Urinary bladder (tissue), 4 donors: ENCODE measurements at places on chromosomes 2 and 18. TPM values are rescaled to one million over a fixed set of nuclear protein-coding genes. Genes with fewer than 3 reads are reported as not detected.

The LBX2 gene
- 0.95 TPM for total RNA-seq

The ANKRD53 gene
- 1.8 TPM for total RNA-seq

The DCAF17 gene
- 48.0 TPM for total RNA-seq

The TRIM43B gene
- total RNA-seq: not detected

The TBR1 gene
- total RNA-seq: 0.11 TPM

The C2orf74 gene
- 7.2 TPM for total RNA-seq

DNA sequence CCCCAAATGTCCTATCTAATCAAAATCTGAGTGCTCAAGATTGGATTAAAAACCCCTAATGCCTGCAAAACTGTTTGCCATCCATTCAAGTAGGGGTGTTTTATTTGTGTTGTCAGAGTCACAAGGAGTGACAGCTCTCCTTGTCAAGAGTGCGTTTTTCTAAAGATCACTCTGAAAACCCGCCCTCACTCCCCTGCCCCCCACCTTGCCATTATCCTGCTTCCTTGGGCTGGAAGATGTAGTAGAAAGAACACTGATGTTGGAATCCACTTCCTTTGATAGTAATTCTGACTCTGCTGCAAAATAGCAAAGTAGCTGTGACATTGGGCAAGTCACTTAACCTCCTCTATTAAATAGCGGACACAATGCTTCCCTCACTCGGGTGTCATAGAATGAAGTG, 155.6 kb downstream of the TSN start:
- no peak for DNase-seq

- DNase-seq: no peak
These were observed 66.2 kb downstream of the MAP4K4 start for GRCh38 chr2:101763496-101764333.

DNA sequence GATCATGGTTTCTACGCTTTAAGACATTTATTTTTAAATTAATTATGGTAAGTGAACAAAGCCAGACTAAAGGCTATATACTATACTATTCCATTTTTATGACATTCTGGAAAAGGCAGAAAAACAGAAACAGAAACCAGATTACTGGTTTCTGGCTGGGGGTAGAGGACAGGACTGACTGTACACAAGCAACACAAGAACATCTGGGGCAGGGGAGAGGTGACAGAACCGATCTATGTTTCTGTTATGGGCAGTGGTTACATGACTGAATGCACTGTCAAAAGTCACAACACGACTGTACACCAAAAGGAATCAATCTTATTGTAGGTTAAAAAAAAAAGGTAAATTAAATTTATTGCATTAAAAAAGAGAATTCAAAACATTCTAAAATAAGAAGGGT, 64.7 kb downstream of the PTPN2 start:
- no peak for DNase-seq

DNA sequence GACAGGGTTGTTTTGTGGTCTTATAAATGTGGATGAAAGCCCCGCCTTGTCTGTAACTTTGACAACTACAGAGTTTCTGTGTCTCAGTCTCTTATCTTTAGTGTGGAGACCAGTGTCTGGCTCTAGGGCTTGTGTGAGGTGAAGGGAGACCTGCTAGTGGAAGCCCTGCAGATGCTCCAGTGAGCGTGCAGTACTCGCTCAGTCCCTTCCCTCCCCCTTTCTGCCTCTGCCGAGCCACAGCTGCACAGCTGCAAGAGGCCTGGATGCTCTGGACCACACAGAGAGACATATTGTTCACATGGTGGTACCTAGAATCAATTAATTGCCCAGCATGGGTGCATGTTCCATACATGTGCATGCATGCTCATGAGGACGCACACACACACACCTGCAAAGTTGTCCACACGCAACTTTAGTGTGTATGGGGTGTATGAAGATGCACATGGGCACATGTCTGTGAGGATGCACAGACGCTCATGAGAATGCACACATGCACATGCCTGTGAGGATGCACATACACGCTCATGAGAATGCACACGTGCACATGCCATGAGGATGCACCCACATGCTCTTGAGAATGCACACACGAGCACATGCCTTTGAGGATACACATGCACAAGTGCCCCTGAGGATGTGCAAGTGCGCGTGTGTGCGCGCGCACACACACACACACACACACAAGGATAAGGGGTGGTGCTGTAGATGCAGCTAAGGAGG, 282.1 kb upstream of the HS6ST1 start:
- DNase-seq: peak; percentile 50

GRCh38 chr2:132725148-132725547, 55.1 kb upstream of the LYPD1 start:
- DNase-seq: peak; percentile 23

DNA sequence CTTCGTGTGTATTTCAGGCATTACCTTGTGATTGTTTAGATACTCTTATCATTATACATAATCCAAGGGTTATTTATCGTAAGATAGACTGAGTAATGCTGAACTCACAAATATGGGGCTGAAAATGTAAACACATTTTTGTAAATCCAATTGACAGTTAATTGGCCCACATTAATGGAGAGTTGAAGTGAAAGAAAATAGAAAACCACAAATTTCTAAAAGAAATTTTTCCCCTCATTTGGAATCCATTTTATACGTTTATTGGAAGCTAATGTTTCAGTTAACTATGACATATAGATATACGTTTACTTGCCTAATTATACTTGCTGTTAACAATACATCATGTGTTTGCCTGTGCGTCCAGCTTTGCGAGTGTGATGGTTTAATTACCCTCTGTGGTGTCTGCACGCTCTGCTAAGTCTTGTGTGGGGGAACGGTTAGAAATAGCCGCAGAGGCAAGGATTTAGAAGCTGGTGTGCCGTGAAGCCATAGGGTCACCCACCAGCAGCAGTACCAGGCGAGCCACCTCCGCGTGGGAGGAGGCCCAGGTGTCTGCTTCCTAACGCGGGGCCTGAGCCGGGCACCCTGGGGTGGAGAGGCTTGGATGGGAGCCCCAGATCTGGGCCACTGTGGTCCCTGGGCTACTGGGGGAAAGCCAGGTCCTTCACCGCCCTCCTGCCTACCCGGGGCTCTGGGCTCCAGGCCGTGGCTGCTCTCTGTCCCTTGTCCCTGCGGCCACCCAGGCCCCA, 38.0 kb downstream of the TSHZ1 start:
- DNase-seq: no peak

GRCh38 chr2:28049899-28050298, 159.4 kb downstream of the BABAM2 start:
- DNase-seq: no peak

GRCh38 chr2:241560883-241561474, 2.4 kb downstream of the BOK start:
- no peak for DNase-seq

- no peak for DNase-seq
These were observed 11.7 kb upstream of the NCL start for GRCh38 chr2:231475965-231476364.

- no peak for DNase-seq
These were observed 439.3 kb downstream of the CBLN2 start for GRCh38 chr18:72104851-72105250.

GRCh38 chr2:126571403-126571802, 84.6 kb upstream of the GYPC start:
- no peak for DNase-seq

GRCh38 chr2:24616616-24617015, 125.6 kb downstream of the NCOA1 start:
- DNase-seq: no peak

DNA sequence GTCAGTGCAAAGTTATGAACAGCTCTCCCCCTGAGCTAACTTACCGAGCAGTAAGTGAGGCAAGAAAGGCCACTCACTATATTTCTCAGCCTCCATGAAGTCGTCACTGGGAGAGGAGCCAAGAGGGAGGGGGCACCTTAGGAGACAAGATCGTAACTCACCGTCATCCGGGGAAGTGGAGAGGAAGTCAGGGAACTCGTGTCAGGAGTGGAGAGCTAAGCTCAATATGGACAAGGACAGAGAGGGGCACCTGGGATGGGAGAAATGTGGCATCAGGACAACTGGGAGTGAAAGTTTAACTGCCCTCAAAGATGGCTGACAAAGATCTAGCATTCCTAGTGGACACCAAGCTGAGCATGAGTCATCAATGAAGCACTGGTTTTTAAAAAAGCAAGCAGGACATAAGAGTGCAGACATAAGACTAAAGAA, 37.1 kb downstream of the BCL11A start:
- DNase-seq: no peak

- no peak for DNase-seq
These were observed 87.4 kb upstream of the GLS start for GRCh38 chr2:190792956-190793888.

DNA sequence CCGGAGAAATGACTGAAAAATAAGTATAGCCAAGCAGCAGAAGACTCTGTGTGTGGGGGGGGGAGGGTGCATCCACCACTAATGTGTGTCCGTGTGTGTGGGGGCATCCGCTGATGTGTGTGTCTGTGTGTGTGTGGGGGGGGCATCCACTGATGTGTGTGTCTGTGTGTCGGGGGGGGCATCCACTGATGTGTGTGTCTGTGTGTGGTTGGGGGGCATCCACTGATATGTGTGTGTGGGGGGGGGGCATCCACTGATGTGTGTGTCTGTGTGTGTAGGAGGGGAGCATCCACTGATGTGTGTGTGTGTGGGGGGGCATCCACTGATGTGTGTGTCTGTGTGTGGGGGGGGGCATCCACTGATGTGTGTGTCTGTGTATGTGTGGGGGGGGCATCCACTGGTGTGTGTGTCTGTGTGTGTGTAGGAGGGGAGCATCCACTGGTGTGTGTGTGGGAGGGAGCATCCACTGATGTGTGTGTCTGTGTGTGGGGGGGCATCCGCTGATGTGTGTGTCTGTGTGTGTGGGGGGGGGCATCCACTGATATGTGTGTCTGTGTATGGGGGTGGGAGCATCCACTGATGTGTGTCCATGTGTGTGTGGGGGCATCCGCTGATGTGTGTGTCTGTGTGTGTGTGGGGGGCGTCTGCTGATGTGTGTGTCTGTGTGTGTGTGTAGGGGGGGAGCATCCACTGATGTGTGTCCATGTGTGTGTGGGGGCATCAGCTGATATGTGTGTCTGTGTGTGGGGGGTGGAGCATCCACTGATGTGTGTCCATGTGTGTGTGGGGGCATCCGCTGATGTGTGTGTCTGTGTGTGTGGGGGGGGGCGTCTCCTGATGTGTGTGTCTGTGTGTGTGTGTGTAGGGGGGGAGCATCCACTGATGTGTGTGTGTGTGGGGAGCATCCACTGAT, 125.0 kb downstream of the NFATC1 start:
- DNase-seq: no peak

GRCh38 chr2:100417711-100418124, 250 bp upstream of the CHST10 start:
- no peak for DNase-seq

DNA sequence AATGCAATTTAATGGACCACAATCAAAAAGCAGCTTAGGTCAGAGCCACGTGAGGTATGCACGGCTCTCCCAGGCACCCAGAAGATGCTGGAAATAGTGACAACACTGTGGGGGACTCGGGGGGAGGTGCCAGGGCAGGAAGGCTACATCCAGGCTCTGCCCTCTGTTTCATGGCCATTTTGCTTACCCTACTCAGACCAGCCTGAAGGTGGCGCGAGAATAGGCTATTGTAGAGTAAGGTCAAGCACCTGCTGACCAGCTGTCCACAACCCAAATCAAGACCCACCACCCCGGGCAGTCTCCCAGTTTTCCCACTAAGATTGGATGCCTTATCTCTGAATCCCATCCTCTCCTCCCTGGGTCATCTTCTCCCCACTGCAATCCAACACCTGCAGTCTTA, 115.7 kb downstream of the VIT start:
- DNase-seq: no peak

DNA sequence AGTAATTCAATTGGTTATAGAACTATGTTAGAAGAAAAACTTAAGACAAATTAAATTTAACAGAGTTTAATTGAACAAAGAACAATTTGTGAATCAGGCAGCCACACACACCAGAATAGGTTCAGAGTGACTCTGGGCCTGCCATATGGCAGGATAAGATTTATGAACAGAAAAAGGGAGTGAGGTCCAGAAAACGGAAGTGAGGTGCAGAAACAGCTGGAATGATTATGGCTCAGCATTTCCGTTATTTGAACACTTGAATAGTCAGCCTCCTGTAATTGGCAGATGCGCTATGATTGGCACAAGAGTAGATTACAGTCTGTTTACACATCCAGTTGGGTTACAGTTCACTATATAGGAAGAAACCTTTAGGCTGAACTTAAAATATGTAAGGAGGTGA, 99.0 kb downstream of the MBD2 start:
- no peak for DNase-seq

- DNase-seq: no peak
These were observed 299.2 kb downstream of the TDRD15 start for GRCh38 chr2:21422724-21423522.

DNA sequence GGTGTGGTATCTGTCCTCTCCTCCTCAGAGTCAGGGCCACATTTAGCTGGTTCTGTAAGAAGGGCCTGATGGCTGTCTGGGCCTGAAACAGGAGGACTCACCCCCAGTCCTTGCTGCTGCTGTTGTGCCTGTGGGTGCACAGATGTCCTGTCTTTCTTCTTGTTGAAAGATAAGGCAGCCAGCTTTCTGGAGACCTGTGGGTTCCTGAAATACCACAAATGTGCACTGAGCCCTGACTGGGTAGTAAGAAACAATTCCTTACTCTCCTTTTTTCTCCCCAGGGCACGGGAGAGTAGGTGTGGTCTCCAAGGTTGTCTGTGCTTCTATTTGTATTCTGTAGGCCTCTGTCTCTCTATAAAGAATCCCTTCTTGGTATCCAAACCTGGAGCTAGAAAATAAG, 96.2 kb upstream of the DLX2 start:
- DNase-seq: no peak

DNA sequence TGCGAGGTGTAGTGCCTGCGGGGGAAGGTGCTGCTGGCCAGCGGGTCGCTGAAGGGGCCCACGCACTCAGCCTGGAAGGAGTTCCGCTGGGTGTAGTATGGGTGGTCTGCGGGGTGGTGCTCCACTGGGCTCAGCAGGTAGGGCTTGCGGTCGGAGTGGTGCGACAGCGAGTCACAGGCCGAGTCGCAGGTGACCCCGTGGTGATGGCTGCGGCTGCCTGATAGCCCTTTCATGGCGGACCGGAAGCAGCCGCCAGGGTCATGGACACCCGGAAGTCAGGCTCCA, 429.8 kb downstream of the TGIF1 start:
- no peak for DNase-seq

DNA sequence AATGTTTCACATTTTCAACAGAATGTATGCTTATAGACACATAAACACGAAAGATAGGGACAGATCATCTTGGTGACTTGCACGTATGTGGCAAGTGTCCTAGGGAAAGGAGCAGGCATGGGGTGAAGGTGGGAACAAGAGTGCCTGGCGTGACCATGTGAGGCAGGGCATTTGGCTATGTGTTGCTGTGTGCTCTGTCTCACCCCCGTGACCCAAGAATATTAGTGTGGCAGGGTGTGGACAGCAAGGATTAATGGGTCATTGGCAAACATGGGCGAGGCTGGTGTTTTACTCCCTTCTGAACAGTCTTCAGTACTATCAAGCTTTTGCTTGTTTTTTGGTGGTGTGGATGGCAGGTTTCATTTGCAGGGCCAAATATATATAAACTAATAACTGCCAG, 1.3 kb upstream of the VWA3B start:
- no peak for DNase-seq

DNA sequence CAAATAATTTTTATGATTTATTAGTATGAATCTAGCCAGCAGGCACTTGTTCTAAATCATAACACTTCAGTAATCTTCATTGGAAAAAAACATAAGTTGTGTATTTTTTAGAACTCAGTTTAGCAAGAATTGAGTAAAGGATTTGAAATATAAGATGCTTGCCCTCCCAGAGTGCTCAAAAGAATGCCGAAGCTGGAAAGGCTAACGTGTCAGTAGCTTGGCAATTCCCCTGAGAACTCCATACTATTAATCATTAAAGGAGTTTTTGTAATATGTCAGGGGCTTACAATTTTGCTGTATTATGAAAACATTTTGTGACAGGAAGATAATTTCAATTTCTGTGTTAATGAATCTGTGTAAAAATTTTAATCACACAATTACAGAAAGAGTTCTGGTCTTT, 122.7 kb downstream of the GULP1 start:
- no peak for DNase-seq
